Mucosa of descending colon (tissue), 3 donors: ENCODE measurements at places on chromosomes 12 and 14. TPM values are rescaled to one million over a fixed set of nuclear protein-coding genes. Genes with fewer than 3 reads are reported as not detected.

Gene SLC7A7
- total RNA-seq: 7.6 TPM

Gene SOAT2
- not detected for total RNA-seq

Gene APOLD1
- total RNA-seq: 12.9 TPM

Gene HOXC4
- 2.3 TPM for total RNA-seq

Gene LRRC43
- not detected for total RNA-seq

DNA sequence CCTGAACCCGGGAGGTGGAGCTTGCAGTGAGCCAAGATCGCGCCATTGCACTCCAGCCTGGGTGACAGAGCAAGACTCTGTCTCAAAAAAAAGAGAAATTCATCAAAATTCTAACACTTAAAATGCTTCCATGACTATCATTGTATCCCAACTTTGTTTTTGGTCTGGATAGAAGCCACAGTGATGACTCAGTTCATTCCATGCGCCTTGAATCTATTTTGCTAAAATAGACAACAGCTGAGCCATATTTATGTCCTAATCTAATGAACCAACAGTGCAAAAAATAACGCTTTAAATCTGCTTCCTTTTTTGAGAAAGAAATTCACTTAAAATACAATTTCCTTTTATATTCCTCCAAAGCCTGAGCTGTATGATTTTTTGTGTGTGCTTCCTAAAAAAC is 23.2 kb upstream of the BICD1 start:
- no peak for DNase-seq

DNA sequence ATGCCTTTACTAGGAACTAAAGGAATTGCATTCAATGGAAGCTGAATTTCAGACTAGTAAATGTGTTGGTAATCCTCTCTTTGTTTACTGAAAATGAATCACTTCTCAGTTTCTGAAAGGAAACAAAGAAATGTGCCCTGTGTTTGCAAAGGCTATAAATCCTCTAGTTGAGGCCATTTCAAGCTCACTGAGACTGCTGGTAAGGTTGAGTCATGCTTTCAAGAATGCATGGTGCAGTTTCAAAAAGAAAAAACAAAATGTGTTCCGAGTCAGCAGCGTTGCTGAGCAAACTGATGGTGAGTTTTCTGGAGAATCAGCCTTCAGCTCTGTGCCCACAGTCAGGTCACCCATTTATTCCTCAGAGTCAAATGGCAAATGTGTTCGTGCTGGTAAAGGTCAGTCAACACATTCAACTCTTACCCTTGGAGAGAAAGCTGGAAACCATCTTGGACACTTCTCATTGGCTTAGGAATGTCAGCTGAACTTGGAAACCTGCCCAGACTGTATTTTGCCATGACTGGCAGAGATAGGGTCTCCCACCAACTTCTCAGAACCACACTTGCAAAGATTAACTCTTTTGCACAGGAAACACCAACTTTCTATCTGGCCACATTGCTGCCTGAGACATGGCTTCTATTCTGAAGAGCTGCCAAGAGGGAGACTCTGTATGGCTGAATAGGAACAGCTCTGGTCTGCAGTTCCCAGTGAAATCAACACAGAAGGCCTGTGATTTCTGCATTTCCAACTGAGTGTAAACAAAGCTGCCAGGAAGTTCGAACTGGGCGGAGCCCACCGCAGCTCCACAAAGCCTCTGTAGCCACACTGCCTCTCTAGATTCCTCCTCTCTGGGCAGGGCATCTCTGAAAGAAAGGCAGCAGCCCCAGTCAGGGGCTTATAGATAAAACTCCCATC is 484.4 kb downstream of the ATP23 start:
- peak; percentile 67 for DNase-seq

- peak; percentile 88 for DNase-seq
Observed at GRCh38 chr12:122871851-122872780, 23.8 kb downstream of the VPS37B start.

- DNase-seq: no peak
Observed at GRCh38 chr14:36394593-36394992, 74.2 kb upstream of the MBIP start.

DNA sequence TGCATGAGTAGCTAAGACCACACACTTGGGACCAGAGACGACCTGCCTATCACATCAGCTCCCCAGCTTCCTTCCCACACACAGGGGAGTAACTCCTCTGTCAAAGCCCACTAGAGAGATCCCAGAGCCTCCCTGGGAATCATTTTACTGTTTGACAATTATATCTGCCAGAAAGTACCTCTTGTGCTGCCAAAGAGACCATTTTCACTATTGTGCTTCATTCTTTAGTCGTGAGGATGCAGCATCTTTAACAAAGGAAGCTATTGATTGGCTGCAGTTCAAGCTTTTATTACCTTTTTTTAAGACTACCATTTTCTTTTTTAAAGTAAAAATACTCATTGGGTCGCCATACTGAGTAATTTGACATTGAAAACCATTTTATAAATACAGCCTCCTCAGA is 194.5 kb upstream of the RGS6 start:
- no peak for DNase-seq

DNA sequence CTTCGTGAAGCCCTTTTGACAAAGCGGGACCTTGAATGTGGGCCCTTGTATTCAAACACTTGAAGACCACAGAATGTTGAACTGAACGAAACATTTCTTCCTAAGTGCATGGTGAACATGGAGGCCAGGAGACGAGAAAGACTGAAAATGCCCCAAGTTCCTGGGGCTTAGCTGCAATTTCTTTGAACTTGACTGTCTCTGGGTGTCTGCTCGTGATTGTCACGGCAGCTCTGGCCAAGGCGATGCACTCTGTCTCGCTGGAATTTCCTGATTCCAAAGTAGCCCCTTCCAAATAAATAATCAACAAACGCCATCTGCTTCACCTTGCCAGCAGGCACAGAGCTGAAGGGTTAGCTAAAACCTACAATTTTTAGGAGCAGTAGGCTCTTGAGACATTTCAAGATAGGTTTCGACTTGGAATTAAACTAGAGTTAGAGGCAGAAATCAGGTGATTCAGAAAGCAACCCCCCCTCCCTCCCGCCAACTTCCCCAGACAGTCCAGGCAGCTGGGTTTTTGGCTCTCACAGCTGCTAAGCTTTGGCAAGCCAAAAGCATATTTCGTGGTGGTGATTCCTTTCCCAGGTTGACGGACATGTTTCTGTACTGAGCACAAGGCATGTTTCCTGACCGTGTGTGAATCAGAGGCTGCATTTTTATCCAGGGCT is 13.5 kb upstream of the IRF2BPL start:
- DNase-seq: no peak

- DNase-seq: no peak
Observed at GRCh38 chr12:121765573-121765972, 27.9 kb downstream of the RHOF start.

- peak; percentile 34 for DNase-seq
Observed at GRCh38 chr14:32473464-32473855, 144.4 kb downstream of the AKAP6 start.

GRCh38 chr14:68043752-68044151 is 224.2 kb downstream of the RAD51B start:
- no peak for DNase-seq

DNA sequence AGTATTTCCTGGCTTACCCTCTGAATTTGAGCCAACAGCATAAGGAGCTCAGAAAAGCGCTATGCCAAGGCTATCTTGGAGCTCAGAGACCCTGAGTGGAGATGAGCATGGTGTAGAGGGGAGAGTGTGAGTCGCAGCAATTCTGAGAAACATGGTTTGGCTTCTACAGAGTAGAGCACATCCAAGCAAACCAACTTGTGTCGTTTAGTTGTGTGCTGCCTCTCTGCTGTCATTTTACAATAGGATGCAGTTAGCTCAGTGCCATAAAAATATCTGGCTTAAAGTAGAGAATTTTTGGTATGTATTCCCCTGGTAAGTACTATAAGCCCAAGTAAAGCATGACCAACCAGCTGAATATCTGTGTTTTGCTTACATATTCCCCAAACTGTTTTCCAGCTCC is 249.2 kb downstream of the TRHDE start:
- DNase-seq: no peak

DNA sequence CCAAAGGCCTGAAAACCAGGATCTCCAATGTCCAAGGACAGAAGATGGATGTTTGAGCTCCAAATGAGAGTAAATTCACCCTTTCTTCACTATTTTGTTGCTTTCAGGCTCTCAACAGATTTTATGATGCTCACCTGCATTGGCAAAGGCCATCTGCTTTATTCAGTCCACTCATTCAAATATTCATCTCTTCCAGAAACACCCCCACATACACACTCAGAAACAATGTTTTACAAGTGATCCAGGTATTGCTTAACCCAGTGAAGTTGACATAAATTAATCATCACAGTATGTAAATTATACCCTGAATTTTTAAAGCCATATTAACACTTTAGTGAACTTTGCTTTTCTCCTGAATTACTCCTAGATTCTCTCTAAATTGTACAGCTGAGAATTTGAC is 63.3 kb downstream of the DUSP6 start:
- no peak for DNase-seq

DNA sequence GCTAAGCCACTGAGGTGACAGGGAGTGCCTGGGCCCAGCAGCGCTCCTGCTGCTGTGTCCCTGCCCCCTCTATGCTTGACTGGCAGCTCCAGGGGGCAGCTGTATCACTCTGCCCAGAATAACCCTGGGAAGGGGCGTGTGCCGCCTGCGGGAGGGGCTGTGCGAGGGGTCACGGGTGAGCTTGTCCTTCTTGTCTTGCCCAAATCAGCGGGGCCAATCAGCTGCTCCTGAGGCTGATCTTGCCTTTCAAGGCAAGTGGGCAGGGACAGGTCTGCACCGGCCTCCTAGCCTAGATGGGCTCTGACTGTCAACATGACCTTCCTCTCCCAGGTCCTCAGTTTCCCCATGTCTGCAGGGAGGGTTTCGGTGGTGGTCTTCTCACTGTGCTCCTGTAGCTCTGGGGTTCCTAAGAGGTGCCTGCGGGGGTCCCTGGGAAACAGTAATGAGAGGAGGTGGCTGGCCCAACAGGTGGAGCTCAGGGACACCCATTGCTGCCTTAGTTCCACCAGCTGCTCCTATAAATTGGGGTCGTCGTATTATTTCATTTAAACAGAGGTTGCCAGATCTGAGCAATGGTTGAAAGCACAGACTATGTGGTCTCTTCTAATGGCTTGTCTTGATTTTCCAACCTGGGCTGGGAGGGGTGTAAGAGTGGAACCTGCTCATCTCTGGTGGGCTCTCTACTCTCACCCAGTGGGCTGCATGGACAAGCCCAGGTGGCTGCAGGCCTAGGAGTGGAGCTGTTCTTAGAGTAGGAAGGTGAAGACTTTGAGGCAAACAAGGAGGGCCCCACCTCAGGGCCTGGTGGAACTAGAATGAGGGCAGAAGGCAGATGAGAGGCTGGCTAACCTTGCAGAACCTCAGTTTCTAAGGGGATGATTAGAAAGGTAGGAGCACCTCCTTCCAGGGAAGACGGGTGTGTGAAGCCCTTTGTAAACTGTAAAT is 11.7 kb downstream of the RTL1 start:
- DNase-seq: no peak

DNA sequence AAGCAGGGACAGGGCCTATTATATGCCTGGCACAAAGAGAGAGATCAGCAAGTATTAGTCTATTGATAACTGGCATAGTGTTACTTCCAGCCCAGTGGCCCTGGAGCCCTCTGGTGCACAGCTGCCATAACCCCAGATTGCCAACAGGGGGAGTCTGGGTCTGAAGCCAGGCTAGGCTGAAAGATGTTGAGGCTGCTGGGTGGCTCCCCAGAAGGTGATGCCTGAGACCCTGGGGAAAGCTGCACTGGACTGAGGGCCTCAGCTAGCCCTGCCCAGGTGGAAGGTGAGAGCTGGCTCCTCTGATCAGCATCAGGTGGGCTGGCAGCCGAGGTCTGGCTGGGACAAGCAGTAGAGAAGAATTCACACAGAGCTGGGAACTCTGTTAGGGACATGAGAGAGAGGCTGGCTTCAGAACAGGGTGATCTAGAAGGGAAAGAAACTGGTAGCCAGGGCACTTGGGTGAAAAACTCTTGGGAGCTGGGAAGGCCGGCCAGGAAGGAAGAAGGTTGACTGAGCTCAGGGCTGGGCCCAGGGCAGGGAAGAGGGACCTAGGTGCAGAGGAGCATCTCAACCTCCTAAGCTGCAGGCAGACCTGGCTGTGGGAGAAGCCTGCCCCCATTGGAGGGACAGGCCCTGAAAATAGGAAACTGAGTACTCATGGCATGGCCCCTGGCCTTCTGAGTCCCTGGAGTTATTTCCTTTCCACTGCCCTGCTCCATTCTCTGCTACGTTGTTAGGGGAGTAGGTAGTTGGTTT is 3.9 kb downstream of the GZMH start:
- DNase-seq: peak; percentile 53

GRCh38 chr12:49170924-49171323 is 18.0 kb downstream of the TUBA1A start:
- no peak for DNase-seq

- no peak for DNase-seq
Observed at GRCh38 chr14:99996951-99997571, 68.2 kb upstream of the EVL start.

- no peak for DNase-seq
Observed at GRCh38 chr12:109612975-109613502, 39.4 kb downstream of the MVK start.
